ENCODE measurements at places on chromosomes 1 and 21.

DNA sequence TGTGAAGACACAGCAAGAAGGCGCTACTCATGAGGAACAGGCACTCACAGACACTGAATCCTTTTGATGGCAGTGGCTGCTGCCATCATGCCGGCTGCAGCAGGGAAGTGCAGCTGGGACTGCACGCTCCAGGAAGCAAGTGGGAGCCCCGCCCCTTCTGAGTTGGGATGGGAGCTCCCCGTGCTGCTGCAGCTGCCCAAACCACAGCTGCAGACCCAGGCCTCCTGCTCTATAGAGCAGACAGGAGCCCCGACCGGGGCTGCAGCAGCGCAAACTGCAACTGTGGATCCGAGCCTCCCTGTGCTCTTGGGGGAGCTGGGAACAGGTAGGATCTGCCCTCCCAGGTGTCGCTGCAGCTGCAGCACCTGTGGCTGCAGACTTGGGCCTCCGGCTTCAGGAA is 65.2 kb upstream of the MARK1 start:
- no peak for DNase-seq

DNA sequence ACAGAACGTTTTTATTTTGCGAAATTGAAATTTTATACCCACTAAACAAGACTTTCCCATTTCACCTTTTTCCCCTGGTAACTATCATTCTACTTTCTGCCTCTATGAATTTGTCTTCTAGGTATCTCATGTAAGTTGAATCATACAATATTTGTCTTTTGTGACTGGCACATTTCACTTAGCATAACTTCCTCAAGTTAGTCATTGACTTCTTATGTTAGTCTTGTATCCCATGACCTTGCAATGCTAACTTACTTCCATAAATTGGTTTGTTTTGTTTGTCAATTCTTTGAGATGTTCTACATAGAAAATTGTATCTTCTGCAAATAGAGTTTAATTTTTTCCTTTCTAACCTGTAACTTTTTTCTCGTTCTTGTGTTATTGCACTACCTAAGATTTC is 26.9 kb downstream of the SH3BP5L start:
- no peak for DNase-seq

DNA sequence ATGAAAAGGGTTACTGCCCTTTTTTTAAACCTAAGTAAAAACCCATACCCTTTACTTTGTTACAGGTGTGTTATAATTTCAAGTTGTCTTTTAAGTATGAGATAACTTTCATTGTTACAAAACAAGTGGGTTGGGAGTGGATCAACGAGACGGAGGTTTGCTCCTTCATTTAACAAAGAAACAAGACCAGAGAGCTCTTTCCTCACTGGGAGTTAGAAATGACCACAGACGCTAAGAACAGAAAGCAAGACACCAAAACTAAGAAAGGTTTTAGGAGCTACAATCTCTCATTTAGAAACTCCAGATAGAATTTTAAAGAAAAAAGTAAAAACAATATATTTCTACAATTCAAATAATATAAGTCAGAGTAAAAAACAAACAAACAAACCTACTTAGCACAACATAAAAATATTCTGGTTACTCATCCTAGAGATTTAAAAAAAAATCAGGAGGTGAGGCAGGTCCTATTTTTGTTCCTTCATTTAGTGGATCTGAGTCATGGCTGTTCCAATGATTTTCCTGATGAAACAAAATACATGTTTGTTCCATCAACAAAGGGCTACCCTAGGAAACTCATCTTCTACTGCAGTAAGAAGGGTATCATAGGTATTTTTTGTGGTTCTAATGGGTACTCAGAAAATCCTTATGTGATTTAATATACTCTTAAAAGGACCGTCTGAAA is 33.0 kb downstream of the APP start:
- peak; percentile 19 for DNase-seq

DNA sequence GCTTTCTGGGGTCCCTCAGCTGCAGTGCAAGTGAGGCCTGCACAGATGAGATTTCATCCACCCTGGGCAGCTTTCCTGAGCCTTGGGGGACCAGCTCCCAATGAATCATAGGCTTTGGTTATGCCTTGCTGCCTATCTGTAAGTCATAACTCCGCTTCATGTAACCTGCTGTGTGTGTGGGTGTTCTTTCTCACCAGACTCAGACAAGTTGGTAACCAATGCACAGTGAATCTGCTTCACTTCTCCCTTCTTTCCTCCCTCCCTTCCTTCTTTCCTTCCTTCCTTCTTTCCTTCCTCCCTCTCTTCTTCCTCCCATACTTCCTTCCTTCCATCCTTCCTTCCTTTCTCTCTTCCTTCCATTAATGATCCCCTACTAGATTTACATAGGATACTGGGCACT is 34.4 kb upstream of the PSMB2 start:
- DNase-seq, result no peak

- peak; percentile 76 for DNase-seq
Measured at GRCh38 chr1:227892489-227893299, 55.0 kb downstream of the WNT9A start.

- no peak for DNase-seq
Measured at GRCh38 chr21:29704719-29705118, 235.1 kb downstream of the GRIK1 start.

GRCh38 chr21:26798856-26799751 is 46.1 kb downstream of the ADAMTS1 start:
- no peak for DNase-seq

DNA sequence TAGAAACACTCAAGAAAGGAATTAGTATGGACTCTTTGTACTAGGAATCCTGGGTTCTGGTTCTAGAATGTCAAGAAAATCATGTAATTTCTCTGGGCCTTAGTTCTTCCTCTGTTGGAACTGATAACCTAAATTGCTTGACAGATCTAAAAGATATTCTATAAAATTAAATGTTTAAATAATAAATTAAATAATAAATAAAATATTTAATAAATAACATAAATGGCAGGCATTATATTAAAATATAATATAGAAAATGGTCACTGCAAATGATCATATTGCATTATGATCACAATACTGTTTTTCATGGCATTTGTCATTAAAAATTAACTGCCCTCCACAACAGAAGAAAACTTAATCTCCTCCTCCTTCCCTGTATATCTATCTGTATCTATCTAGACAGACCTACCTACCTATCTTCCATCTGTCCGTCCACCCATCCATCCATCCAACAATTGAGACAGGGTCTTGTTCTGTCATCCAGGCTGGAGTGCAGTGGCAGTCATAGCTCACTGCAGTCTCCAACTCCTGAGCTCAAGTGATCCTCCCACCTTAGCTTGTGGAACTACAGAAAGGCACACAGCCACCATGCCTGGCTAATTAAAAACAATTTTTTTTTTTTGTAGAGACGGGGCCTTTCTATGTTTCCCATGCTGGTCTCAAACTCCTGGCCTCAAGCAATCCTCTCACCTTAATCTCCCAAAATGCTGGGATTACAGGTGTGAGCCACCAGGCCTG is 16.4 kb downstream of the NUCKS1 start:
- DNase-seq, result no peak

GRCh38 chr1:208026880-208027438 is 116.0 kb upstream of the CD34 start:
- DNase-seq, result no peak

GRCh38 chr1:194487172-194487571 is 1300.8 kb upstream of the B3GALT2 start:
- DNase-seq, result no peak

- DNase-seq, result no peak
Measured at GRCh38 chr1:240212556-240212955, 120.9 kb downstream of the FMN2 start.

DNA sequence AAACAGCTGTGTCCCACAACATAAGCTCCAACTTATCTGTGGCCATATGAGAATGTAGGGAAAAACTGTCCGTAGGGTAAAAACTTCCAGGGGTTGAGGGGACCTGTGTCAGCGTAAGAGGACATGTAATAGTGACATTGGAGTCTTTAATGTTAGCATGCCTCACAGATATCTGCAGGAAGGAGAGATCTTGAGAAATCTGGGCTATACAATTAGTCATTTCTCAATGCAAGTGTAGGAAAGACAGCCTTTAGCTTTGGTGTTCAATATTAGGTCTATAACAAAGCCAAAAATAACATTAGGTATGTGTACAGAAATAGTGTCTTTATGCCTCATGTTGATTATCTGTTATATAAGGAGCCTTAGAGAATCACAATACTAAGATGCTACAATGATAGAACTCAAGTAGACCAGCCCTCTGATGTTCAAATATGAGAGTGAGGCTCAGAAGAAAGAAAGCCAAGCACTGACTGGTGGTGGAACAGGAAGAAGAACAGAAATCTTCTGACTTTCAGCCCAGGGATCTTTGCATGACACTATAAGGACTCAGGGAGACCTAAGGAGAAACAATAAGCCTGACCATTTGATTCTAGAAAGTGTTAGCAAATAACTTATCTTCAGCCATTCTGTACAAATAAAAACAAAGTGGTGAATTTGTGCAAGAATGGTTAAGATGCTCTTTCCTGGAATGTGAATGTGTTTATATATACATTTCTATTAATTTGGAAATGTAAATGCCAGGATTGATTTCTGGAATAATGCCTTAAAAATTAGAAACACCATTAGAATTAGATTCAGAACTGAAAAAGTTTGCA is 152.6 kb downstream of the ZC3H11B start:
- DNase-seq, result no peak

DNA sequence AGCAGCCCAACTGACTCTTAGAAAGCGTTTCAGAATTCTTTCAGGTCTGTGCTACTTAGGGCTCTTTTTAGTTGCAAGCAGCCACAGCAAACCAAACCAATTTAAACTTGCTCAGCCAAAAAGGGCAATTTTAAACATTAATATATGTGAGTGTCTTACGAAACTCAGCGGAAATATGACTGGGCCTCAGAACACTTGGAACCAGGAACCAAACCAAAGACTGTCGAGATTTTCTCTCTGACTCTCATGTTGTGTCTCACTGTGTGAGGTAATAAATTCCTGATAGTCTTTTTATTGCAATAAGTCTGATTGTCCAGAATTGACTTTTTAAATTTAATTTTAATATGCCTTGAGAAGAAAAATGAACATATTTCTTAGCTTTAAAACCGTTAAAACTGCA is 122.3 kb downstream of the SYF2 start:
- no peak for DNase-seq

DNA sequence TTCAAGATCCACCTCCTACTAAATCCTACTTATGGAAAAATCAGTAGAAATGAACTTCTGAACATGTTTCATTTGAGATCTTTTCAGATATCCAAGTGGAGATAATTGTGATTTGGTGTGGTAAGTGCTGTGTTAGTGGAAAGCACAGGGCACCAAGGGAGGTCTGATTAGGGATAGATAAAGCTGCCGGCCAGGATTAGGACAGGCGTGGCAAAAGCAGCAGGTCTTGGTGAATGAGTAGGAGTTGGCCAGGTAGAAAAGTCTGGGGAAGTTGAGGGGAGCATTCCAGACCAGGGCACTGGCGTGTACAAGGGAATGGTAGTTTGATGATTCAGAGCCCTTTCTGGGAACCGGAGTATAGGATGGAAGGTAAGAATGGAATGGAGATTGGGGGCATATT is 47.8 kb downstream of the AZIN2 start:
- no peak for DNase-seq

- DNase-seq, result no peak
Measured at GRCh38 chr1:3677484-3677883, 25.2 kb downstream of the TP73 start.

- DNase-seq, result no peak
Measured at GRCh38 chr1:241553886-241554592, 21.9 kb downstream of the KMO start.

DNA sequence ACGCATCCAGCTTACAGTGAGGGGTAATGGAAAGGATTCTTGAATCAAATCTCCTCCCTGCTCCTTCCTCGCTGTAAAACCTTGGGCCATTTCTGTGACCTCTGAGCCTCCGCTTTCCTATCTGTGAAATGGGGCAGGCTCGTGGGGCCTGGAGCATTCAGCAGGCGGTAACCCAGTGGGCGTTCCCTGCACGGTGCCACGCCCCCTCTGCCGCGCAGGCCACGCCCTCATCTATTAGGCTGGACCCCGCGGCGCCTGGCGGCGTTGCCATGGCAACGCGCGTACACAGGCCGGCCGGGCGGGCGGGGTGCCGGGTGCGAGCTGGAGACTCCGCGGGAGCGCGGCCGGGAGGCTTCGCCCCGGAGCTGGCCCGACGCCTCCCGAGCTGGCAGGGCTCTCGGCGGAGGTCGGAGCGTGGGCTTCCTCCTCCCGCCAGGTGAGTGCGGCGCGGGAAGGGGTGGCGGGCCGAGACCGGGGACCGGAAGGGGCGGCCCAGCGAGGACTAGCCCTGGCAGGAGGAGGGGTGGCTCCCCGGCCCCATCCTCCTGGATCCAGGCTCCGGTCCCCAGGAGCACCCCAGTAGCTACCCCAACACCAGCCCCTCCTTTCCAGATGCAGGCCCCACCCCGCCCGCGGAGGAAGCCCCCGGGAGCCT is at the start of gene FHAD1:
FHAD1 (plus strand) TSS at position 264 of the 655 bp plus-strand sequence. CDS start 4,562 bp downstream, outside the sequence.
- DNase-seq, result peak; percentile 31

- peak; percentile 75 for DNase-seq
Measured at GRCh38 chr21:43341378-43342161, 85.4 kb downstream of the SIK1 start.

DNA sequence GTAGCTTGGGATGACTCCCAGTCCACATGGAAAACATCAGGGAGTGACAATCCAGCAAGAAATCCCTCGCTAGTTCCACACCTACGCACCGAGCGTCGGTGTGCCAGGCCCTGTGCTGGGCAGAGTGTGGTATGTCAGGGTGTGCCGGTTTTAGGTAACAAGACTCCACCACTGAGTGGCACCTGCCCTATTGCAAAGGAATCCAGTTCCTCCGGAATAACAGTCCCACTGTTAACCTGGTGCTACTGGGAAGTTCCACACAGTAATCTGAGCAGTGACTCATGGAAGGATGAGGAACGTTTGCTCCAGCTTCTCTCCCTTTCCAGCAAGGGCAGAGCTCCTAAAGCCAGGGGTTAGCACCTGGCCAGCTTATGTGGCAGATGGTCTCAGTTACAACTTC is 14.3 kb downstream of the RNF207 start:
- peak; percentile 18 for DNase-seq

- peak; percentile 96 for DNase-seq
Measured at GRCh38 chr1:181135815-181136737, 47.6 kb downstream of the IER5 start.

GRCh38 chr1:242569867-242570266 is 45.4 kb upstream of the PLD5 start:
- DNase-seq, result no peak

GRCh38 chr1:3435666-3436065 is 18.8 kb upstream of the ARHGEF16 start:
- DNase-seq, result no peak

GRCh38 chr21:25416669-25417068 is 190.6 kb downstream of the MRPL39 start:
- no peak for DNase-seq

DNA sequence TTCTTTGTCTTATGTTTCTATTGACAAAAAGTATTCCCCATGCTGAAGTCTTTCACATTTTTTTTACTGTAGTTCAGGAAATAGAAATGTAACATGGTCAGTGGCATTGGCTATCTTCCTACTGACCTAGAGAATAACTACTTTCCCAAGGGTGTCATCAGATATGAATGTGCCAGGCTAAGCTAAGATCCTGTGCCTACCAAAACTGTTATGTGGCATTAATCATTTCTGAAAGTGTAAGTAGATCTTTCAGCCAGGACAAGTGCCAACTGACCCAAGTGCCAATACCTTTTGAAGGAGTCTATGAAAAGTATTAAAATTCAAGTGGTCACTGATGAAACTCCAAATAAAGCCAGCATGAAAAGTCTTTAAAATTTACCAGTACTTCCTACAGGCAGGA is 165.3 kb downstream of the TNFSF18 start:
- no peak for DNase-seq

GRCh38 chr1:6850537-6850936 is 65.3 kb downstream of the CAMTA1 start:
- no peak for DNase-seq

All from A172 (cell line).